ENCODE measurements at places on chromosomes 11 and 22. TPM values are rescaled to one million over a fixed set of nuclear protein-coding genes. Genes with fewer than 3 reads are reported as not detected.

DNA sequence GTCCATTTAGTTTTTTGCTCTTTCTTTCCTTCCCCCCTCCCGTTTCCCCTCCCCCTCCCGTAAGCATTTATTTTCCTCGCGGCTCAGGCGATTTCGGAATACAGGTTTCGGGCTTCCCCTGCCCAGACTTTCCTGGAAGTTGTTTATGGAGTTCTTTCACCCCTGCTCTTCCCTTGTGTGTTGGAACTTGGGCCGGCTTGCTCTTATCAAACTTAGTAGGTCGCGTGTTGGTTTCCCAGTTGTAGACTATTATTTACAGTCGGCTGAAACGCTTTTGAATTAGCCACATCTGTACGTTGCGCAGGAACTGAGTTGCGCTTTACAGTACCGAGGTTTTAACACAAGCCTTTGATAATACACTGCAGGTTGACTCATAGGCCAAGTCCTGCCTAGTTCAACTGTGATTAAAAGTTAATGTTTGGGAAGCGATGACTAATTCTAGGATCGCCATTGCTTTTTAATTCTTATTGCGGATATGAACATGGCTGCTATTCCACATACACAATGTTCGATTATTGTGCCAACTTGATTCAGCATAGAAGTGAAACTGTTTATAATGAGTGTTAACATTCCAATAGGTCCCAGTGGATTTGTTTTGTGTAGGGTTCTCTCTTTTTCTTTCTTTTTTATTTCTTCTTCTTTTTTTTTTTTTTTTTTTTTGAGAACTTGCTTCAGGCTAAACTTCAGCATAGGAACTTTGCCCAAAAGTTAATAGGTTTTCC is 1.7 kb downstream of the YAP1 start:
- peak; percentile 64 for DNase-seq

Gene STIP1
- 134 TPM for total RNA-seq

GRCh38 chr11:106158406-106158805 is 80.9 kb downstream of the AASDHPPT start:
- no peak for DNase-seq

DNA sequence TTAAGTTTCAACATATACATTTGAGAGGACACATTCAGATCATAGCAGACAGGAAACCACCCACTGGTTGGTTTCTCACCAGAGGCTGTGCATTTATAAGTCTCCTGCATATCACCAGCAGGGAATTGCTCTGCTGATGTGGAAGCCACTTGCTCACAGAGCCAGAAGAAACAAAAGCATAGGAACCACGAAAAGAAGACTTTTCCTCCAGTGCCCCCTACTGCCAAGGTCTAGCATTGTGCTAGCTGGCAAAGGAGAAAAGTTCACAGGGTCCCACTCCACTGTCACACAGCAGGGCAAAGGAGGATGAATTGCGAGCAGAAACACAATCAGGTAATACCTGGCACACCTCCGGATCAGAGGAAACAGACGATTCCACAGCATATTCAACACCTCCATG is 28.9 kb upstream of the ISX start:
- peak; percentile 10 for DNase-seq

Gene SLC37A2
- 1.9 TPM for total RNA-seq

Gene C11orf58
- total RNA-seq, result 109 TPM

GRCh38 chr22:35663371-35663770 is 15.1 kb downstream of the APOL6 start:
- DNase-seq, result no peak

DNA sequence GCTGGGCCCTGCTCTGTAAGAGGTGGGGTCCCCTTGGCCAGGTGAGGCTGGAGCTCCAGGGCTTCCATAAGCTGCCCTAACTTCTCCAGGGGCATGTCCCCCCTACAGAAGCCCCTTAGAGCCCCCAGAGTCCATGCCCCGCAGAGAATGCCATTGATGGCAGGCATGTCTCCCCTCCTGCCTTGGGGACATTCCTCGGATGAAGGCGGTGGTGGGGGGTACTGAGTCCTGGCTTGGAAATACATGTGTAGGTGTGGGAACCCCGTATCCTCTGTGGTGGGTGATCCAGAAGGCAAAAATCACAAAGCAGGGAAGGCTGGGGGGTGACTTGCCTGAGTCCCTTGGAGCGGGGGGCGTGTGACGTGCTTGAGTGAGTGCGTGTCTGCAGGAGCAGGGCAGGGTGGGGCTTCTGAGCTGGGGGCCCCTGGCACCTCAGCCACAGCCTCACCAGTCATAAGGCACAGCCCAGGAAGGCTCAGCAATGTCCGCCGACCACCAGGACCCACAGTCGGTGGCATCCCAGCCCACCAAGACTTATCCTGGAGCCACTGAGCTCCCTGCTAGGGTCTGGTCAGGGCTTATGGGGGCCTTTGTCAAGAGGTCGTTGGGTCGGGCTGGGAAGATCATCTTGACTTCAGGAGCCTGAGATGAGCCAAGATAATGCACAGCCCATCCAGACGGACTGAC is 69.8 kb upstream of the KCNQ1OT1 start:
- DNase-seq, result no peak

Gene MPZL3
- total RNA-seq, result 6.0 TPM
